Activated naive CD4-positive, alpha-beta T cell (primary cell): ENCODE measurements at places on chromosomes 12 and 14.

DNA sequence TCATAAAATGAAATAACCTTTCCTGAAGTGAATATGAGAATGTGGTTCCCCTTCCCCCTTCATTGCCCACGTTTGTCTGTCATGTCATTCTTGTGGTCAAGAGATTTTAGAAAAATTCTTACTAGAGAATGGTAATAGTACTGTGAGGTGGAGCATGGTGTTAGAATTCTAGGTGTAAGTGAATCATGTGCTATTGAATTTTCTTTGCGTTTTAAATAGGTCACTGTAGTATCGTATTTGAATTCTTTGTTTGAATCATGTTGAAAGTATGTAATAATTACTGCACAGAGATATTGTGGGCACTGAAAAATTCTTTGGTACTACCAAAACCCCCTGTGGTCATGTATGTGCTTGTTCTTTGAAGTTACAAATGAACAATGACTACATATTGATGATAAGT, 49.9 kb downstream of the FUT8 start:
- DNase-seq: no peak

DNA sequence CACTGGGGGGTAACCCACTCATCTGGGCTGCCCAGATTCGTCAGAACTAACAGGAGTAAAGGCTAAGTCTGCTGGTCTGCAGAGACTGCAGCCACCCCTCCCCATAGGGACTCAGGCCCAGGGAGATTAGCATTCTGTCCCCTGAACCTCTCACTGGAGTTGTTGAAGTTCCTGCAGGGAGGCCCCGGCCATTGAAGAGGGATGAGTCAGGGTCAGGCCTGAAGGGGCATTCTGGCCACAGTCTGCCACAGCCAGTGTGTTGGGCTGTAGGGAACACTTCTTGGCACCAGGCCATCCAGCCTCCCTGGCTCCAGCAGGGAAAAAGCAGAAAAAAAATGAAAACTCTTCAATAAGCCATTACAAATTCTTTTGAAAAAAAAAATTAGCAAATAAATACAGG, 35.3 kb downstream of the KLRK1 start:
- no peak for DNase-seq

- no peak for DNase-seq
Observed at GRCh38 chr12:90069711-90070110, 361.1 kb upstream of the ATP2B1 start.

DNA sequence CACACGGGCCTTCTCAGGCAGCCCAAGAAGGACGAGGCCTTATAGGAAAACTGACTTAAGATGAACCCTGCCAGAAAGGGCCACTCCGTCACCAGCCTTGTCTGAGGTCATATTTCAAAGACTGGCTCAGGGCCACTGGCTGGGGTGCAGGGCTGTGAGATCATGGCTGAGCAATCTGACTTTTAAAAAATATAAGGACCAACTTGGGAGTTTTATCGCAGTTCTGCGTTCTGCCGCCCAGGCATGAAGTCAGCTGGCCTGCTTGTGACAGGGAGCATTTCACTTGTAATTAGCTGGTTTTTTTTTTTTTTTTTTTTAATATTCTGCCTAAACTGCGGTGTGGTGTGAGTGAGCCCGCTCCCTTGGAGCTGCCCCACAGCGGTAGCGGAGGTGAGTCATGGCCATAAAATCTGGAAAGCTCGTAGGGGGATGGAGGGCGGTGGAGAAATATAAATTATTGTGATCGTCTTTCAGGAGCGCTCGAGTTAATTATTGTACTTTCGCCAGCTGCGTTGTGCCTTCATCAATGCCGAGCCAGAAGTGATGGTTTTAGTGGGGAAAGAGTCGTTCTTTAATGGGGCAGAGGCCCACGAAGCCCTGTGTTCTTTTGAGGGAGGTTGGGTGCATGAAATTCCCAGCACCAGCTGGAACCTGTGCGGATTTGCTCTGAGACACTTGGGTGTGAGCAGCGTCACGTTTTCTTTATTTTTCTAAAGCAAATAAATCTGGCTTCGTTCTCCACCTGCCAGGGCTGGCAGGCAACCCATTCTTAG, 231.9 kb downstream of the C12orf75 start:
- no peak for DNase-seq

GRCh38 chr12:2101771-2102170, 49.0 kb downstream of the CACNA1C start:
- DNase-seq: no peak

GRCh38 chr12:22173177-22173576, 127.2 kb downstream of the CMAS start:
- DNase-seq: no peak
